Cortex of kidney (tissue), 1 donor: ENCODE measurements at places on chromosomes 13 and 19.

DNA sequence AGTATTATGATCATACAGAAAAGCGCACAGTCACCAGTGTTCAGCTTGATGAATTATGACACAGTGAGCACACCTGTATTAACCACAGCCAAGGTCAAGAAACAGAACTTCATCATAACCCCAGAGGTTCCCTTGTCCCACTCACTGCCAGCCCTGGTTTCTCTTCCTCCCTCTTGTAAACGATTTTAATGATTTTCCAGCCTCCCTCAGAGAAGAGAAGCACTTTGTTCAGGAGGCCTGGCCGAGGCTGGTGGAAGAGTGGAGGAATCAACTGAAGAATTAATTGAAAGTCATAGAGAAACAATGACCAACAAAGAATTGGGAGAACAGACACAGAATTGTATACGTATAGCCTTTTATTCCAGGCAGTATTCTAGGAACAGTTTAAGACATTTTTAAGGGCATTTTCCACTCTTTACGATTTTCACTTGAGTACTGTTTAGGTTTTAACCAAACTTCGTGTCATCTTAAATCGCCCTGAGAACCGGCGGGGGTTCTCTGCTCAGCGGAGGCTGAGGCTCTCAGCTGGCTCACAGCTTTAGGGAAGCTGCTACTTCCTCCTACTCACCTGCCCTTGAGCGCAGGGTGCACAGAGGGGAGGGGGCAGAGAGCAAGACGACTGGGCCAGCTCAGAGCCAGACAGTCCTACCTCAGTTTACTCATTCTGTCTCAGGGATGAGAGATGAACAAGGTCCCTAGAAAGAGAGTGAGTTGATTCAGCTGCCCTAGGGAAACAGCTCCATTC, 108.6 kb downstream of the AKAP11 start:
- no peak for DNase-seq

DNA sequence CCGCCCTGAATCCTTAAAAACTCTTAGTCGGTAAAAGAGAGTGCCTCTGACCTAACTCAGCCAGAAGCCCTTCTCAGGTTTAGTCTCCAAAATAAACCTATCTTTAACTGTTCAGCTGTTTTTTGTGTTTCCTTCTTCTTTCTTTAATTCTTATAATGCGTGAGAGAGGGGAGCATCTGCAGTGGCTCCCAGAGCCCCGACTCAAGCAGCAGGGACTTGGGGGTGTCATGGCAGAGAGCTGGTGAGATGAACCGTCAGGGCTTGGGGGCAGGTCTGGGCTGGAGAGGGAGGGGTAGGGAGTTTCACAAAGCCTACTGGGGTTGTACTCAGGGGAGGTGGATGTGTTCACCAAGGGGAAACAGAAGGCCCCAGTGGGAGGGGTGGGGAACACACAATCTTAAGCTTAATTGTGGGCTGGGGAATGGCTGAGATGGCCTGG, 16.8 kb upstream of the SIGLEC6 start:
- DNase-seq, result no peak

DNA sequence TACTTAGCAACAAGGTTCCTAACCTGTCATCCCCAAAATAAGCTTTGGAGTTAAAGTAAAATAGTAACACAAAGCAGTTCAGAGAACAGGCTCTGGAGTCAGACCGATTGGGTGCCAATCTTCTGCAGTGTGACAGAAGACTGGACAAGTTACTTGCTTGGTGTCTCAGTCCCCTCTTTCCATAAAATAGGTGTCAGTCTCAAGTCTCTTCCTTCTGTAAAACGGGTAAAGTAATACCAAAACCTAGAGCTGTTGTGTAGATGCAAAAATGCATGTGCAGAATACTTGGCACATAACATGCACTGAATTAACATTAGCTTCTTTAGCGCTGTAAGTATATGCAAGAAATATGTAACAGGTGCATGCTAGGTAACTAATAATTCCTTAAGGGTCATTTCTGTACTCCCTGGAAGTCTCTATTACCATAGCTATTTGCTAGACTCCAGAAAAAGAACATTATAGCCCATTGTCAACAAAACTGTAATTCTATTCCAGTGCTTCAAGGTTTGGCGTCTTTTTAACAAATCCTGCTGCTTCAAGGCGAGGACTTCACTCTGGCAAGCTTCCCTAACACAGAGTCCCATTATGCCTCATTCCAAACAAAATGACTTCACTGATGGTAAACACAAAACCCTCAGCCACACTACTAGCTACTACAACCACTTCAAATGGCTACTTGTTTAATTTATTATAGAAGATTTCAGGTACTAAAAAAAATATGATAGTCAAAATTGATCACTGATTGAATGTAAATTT, 32.8 kb downstream of the ELF1 start:
- no peak for DNase-seq

DNA sequence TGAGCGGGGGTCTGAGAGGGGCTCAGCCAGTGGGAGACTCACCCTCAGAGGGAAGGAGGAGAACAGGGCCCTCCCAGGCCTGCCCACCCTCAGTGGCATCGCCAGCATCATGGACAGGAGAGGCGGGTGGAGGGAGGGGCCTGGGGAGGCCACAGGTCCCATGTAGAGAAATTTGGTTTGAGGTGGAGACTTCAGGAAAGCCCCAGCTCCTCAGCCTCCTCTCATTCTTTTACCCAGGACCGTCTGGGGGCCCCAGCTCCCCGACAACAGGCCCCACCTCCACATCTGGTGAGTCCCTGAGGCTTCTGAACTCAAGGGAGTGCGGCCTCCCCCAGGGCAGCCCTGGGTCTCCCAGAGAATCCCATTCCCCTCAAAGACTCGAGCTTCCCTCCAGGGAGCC, 3.1 kb downstream of the LILRB1 start:
- no peak for DNase-seq

- DNase-seq, result no peak
Measured at GRCh38 chr13:51355217-51355616, 15.7 kb downstream of the SERPINE3 start.

DNA sequence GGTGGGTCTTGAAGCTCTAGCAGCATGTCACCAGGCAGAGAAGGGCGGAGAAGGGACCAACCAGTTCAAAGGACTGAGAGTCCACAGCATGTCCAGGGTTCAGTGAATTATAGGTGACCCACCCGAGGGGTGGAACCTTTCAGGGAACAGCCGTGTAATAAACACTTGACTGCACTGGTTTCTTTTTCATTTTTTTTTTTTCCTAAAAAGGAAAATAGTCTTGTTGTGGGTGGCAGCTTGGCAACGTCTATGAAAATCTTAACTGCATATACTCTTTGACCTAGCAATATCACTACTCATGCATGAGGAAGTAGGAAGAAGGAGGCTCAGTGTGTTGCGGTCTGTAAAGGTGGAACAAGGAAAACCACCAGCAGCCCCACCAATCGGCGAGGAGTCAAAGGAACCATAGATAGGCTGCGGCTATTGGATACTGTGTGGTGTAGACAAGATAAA, 13.0 kb upstream of the MYH14 start:
- DNase-seq, result no peak

- DNase-seq, result no peak
Measured at GRCh38 chr13:101747039-101747438, 294.6 kb downstream of the ITGBL1 start.

DNA sequence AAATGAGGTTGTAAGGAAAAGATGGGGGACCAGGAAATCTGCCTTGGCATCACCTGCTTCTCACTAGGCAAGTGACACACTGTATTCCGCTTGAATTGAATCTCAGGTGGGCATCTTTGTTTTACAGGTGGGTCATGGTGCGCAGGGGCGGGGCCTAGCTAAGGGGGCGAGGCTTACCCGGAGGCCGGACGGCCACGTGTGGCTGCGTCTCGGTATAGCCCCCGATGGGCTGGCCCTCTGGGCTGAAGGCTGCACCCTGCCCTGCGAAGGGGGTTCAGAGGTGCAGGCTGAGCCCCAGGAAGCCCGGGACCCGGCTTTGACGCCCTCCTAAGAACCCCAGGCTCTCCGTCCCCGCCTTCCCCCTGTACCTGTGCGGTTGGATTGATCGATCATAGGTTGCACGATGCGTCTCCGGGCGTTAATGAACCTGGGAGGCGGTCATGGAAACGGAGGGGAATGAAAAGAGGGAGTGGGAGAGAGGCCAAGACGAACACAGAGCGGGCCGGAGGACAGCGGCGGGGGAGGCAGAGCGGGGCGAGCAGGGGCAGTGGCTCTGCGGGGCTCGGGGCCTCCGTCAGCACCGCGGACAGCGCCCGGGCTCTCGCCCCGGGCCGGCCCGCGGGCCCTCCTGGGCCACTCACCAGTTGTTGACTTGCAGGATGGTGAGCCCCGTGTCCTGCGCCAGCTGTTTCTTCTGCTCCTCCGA, 12.5 kb downstream of the MEIS3 start:
- no peak for DNase-seq

DNA sequence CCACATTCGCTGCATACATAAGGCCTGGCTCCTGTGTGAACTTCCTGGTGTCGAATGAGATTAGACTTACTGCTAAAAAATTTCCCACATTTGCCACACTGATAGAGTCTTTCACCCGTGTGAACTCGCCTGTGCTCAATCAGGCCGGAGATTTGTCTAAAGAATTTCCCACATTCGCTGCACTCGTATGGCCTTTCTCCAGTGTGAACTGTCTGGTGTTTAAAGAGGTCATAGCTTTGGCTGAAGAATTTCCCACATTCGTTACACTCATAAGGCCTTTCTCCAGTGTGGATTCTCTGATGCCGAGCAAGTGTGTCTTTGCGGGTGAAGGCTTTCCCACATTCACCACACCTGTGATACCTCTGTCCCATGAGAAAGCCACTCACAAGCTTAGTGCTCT, 6.5 kb downstream of the ZNF671 start:
- DNase-seq, result no peak

DNA sequence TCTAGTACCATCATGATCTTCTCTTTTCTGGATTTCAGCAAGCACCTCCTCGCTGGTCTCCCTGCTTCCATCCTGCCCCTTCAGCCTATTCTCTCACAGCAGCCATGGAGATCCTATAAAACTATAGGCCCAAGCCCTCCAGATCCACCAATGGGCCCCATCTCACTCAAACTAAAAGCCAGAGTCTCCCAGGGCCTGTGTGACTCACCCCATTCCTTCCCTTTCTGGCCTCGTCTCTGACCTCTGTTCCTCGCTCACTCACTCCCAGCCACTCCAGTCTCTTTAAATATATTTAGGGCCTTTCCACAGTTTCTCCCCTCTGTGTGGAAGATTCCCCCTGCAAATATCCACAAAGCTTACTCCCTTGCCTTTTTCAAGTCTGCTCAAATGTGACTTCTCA, 89.7 kb downstream of the HSPH1 start:
- DNase-seq, result no peak

DNA sequence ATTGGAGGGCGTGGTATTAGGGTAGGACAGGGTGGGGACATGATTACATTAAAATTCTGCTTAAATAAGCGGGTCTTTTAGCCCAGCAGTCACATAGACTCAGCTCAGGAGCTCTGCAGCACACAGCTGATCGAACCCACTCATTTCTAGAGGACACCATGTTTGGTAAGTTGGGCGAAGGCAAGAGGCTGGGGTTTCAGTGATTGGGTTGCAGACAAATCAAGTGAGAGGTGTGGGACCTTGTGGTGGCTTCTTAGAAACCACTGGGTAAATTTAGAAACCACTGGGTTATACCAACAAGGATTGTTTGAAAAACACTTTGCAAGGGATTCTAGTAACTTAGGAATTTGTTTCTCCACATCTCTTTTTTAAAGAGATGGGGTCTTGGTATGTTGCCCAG, at the start of gene LEUTX:
LEUTX (plus strand) TSS at position 92 of the 400 bp plus-strand sequence; CDS start at position 159, 67 bp downstream.
- no peak for DNase-seq

DNA sequence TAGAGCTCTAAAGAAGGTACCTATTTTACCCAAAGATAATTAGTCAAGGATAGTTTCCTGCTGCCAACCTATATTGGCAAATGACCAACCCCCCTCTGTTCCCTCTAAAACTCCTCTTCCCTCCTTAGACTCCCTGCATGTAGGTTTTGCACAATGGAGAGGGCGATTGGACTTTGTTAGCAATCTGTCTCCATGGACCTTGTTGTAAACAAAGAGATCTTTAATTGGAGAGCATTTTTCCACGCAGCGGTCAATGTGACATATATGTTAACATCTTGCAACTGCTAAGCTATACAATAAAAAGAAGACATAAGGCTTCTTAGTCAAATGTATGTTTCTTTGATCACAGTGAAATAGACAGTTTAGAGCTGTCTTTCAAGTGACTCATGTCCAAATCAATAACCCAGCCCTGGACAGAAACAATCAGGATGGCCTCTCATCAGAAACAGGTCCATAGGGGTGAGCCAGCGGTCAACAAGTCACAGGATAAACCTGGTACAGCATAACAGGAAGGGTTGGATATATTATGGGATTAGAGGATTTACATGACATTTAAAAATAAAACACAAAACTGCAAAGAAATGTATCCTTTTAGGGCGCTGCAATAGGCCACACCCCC, 69.7 kb upstream of the UBL3 start:
- no peak for DNase-seq

- no peak for DNase-seq
Measured at GRCh38 chr13:52785739-52786138, 46.1 kb upstream of the CNMD start.

DNA sequence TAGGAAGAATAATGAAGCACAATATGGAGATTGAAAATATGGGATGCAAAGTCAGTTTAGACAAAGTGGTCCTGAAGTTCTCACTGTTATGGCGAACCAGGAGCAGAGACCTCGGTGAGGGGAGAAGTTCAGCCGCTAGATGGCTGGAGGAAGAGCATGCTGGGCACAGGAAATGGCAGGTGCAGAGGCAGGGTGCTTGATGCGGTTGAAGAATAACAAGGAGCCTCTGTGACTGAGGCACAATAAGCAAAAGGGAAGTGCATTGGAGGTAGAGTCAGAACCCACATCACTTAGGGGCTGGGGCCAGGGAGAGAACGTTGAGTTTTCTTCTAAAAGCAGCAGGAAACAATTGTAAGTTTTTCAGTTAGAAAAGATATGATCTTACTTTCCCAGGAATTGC, 1725.2 kb downstream of the EFNB2 start:
- no peak for DNase-seq

- DNase-seq, result no peak
Measured at GRCh38 chr19:17209126-17210036, 5.8 kb upstream of the USE1 start.

- DNase-seq, result no peak
Measured at GRCh38 chr19:34639491-34640085, 37.4 kb downstream of the SCGB2B2 start.

DNA sequence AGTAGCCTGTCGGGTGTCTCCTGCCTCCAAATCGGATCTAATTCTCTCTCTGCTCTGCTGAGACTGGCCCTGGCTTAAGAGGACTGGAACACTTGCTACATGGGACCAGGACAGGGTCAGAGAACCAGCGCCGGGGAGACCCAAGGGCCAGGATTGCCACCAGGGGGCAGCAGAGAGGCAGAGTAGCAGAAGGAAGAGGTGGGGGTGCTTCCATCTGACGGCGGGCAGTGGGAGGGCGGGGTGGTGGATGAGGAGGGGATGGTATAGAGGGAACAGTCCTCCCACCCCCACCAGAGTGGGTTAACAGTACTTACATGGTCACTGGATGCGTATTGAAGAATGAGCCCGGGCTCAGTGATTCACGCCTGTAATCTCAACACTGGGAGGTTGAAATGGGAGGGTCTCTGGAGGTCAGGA, 11.9 kb downstream of the SELENOW start:
- no peak for DNase-seq

DNA sequence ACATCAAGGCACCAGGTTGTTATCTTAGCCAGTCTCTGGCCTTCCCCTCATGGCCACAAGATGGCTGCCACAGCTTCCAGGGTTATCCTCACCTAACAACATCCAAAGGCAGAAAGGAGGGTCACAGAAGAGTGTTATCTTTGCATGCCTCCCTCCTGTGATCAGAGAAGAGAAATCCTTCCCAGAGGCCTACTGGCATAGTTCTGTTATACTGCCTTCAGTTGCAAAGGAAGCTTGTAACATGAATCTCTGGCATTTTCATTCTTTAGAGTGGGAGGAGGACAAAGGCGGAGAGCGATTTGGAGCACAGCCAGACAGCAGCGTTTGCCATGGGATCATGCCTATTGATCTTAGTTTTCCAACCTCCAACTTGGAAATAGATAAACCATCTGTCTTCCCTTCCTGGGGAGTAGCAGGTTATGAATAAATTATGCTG, 135.7 kb downstream of the DNAJC15 start:
- no peak for DNase-seq
